ENCODE measurements at places on chromosomes 4 and X.

GRCh38 chr4:130028552-130028951 lies 932.6 kb downstream of the C4orf33 start:
- DNase-seq, result no peak

DNA sequence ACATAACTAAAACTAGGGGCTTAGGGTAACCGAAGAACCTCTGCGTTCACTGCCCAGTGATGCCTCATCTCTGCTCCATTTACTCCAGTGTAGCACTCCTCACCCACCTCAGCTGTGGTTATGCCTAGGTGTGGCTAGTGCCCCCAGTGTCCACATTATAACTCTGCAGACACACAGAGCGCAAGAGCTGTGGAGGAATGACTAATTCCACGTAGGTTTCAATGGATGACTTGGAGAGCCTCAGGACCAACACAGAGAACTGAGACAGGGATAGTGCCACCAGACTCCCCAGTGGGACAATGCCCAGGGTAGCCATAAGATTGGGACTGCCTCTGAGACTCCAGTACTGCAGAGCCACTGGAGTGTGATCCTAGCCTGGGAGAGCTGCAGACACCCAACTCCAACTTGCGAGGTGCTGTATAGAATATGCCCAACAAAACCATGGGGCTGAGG lies 542.4 kb upstream of the DIPK2B start:
- no peak for DNase-seq

DNA sequence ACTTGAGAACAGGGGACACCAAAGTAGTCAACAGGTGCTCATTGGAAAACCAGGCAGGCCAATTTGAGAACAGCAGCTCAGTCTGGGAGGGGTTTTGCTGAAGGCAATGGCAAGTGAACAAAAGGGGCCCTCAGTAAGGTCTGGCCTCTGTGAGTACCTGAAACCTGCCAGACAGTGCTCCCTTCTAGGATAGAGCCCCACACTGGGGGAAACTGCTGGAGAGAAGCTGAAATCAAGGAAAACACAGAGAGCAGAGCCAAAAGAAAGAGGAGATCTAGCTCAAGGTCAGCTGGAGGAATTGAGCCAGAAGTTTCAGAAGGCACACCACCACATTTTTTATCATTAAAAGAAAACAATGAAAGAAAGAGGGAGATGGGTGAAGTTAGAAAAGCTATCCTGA lies 28.2 kb downstream of the PNMA6E start:
- DNase-seq, result no peak

DNA sequence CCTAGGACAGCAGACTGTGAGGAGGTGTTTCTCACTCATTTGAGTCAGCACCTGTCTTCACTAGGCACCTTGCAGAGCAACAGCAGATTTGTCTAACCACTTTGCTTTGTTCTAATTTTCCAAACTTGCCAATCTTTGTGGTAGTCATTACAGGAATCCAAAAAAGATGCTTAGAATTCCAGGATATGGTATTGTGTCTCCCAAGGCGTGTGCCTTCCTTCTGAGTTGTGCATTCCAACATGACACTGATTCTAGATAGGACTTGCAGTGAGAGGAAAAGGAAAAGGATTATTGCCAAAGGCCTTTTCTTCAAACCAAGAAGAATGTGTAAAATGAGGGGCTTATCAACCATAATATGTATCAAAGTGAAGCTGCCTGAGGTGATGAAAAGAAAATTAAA lies 126.2 kb downstream of the MAPK10 start:
- no peak for DNase-seq

Measured in GM19239 (cell line).